Activated naive CD8-positive, alpha-beta T cell treated with anti-CD3 and anti-CD28 coated beads, Interleukin-2, amount 10 ng/mL, durations not matched to agents 7 days and 5 days (primary cell): ENCODE measurements at places on chromosomes 13 and 19.

- DNase-seq = peak; percentile 53
These were observed 751 bp downstream of the ZNF584 start for GRCh38 chr19:58409010-58409790.

GRCh38 chr13:79642596-79642995 lies 161.6 kb downstream of the NDFIP2 start:
- no peak for DNase-seq

- no peak for DNase-seq
These were observed 146.3 kb upstream of the ZNF536 start for GRCh38 chr19:30225676-30226463.

GRCh38 chr13:91169321-91170050 lies 178.0 kb upstream of the MIR17HG start:
- no peak for DNase-seq

DNA sequence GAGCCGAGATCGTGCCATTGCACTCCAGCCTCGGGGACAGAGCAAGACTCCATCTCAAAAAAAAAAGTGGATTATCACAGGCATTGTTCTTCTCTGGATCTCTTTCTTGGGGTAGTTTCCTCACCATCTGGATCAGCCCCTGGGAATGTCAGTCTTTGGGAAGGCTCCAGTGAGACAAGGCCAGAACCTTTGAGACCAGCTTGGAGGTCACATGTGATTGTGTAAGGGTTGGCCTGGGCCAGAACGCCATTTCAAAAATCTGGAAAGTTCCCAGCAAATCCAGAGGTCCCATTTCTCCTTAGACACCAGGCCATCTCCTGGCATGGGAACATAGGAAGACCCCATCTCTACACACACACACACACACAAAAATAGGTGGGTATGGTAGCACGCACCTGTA lies 14.2 kb upstream of the ANGPTL8 start:
- DNase-seq = no peak

DNA sequence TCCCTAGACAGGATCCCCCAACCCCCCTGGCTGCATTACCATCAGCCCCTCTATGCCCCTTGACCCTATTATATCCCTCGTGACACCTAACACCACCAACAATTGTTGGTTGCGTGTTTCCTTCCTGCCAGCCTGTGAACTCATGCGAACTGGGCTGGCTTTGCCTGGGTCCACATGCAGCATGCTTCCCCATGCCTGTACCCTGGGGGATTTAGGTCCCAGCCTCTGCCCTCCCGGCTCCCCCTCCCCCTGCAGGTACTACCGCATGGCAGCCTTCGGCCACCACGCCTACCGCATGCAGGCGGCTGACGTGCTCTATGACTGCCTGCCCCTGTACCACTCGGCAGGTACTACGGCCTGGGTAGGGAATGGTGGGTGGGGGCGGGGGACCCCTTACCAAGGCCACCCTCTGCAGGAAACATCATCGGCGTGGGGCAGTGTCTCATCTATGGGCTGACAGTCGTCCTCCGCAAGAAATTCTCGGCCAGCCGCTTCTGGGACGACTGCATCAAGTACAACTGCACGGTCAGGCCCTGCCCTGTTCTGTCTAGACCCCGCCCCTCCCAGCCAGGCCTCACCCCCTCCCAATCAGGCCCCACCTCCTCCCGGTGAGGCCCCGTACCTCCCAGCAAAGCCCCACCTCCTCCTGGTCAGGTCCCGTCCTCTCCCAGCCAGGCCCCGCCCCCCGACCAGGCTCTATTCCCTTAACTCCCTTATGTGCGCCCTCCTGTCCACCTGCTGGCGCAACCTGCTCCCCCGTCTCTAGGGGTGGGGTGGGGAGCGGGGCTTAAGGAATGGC lies 18.5 kb downstream of the SLC27A1 start:
- peak; percentile 72 for DNase-seq

- DNase-seq = no peak
These were observed 71.0 kb downstream of the RAP2A start for GRCh38 chr13:97505017-97505416.

- no peak for DNase-seq
These were observed 19.0 kb downstream of the FNDC3A start for GRCh38 chr13:48994706-48995105.

DNA sequence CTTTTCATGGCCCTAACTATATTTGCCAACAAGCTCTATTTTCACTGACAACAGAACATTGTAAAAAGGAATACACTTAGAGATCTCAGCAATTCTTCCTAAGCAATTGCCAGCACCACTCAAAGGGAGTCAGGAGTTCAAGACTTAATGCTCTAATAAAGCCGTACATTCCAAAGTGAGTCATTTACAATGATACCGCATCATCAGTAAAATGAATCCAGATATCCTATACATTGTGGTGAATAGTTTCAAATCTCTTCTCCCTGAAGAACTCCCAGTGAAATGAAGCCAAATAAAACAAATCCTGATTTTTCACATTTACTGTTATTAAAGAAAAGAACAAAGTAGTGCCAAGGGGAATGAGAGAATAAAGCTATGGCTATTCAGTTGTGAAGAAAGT lies 2898.7 kb upstream of the PCDH20 start:
- DNase-seq = no peak

- no peak for DNase-seq
These were observed 191.5 kb upstream of the KL start for GRCh38 chr13:32824675-32825074.

- no peak for DNase-seq
These were observed 227 bp downstream of the OVOL3 start for GRCh38 chr19:36111200-36111539.

DNA sequence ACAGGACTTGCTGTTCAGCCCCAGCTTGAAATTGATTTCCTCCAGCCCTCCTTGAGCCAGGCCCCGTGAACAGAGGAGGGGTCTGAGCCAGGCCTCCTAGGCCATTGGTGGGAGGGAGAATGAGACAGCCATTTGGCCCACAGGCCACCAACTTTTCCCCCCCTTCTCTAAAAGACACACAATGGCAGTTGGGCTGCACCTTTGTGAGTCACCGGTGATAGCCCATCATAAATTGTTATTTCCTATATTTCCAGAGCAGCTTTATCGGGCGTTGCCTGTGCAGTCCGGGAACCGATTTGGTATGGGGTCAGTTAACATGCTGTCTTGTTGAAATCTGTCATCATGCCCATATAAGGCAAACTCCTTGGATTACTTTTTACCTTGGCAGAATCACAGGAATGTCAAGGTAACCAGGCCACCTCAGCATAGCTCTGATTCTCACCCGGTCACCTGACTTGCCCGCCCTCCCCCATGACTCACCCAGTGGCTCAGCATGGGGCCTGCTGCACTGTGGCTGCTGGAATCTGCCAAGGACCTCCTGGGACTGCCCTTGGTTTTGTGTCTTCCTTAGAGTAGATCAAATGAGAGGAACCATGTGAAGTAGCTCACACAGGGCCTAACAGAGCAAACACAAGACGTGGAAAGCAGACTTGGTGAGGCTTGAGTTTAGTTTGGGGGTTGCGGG lies 36.1 kb downstream of the ACTN4 start:
- DNase-seq = no peak

- peak; percentile 35 for DNase-seq
These were observed 7.2 kb downstream of the PLEKHF1 start for GRCh38 chr19:29672319-29672932.

- DNase-seq = no peak
These were observed 20.5 kb upstream of the TNFRSF19 start for GRCh38 chr13:23549724-23550123.

- DNase-seq = no peak
These were observed 58.5 kb downstream of the SPATA13 start for GRCh38 chr13:24218977-24219376.

GRCh38 chr13:48838193-48838973 lies 137.3 kb upstream of the FNDC3A start:
- DNase-seq = no peak

- no peak for DNase-seq
These were observed 26.8 kb upstream of the SACS start for GRCh38 chr13:23460309-23460708.

DNA sequence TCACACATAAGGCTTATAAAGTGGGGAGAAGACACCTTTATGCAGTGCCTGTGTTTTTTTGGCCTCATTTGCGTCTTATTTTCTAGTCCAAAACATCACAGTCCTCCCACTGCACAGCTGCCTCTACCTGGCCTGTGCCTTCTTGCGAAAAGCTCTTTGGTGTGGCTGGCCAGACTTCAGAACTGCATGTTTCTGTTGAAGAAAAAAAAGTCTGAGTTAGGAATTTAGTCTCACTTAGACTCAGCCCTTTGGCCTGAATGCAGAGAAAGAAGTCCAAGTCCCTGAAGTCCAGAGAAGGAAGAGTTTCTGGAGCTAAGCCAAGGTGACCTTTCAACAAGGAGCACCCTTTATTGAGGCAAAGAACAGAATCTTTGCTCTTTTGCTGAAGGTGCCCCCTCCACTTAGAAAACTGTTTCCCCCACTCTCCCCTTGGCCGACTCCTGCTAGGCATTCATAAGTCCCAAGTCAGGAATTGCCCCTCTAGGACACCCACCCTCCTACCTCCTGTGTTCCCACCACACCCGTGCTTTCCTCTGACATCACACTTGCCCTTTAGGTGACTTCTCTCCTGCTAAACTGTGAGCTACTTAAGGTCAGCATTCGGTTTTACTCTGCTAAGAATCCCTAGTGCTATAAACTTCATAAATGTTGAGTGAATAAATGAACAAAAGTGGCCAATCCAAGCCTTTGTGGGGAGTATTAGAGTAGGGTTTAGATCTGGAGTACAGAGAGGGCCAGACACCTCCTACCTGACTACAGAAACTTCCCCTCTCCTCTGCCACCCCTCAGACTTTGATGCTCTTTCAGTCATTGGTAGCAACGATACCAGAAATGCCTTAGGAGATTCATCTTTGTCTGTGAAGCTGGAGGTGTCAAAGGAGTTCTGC lies 226.8 kb downstream of the LACC1 start:
- no peak for DNase-seq

DNA sequence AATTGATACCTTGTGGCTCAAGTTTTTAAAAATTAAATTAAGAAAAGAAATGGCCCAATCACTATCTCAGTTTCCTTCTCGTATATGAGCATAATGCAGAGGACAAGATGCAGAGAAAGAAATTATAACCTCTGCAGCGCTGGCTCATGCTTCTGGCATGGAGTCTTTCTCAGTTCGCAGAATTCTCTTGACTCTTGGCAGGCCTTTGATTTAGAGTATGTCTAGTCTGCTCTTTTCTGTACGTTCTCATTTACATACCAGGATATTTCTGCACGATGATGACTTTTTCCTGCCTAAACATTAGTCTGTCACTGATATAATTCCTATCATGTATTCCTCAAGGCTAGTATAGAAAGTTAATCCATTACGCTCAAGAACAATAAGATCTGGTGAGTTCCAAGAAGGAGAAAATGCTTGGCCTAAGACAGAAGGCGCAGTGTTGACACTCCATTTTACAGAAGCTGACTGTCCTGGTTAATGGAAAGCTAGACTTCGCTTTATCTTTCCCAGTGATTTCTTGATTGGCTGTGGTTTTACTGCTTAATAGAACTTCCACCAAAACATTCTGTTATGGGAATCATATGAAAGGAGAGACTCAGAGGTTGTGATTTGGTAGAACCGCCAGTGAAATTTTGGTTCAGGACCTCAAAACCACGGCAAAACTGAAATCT lies 1.7 kb upstream of the SMAD9 start:
- DNase-seq = no peak

DNA sequence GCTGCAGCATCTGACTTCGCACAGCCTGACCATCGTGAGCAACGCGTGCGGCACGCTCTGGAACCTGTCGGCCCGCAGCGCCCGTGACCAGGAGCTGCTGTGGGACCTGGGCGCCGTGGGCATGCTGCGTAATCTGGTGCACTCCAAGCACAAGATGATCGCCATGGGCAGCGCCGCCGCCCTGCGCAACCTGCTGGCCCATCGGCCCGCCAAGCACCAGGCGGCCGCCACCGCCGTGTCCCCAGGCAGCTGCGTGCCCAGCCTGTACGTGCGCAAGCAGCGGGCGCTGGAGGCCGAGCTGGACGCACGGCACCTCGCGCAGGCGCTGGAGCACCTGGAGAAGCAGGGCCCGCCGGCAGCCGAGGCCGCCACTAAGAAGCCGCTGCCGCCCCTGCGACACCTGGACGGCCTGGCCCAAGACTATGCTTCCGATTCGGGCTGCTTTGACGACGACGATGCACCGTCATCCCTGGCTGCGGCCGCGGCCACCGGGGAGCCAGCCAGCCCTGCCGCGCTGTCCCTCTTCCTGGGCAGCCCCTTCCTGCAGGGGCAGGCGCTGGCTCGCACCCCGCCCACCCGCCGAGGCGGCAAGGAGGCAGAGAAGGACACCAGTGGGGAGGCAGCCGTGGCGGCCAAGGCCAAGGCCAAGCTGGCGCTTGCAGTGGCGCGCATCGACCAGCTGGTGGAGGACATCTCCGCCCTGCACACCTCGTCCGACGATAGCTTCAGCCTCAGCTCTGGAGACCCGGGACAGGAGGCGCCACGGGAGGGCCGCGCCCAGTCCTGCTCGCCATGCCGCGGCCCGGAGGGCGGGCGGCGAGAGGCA lies 13.6 kb downstream of the C19orf25 start:
- DNase-seq = no peak
